ENCODE measurements at places on chromosomes 6 and 20. TPM values are rescaled to one million over a fixed set of nuclear protein-coding genes. Genes with fewer than 3 reads are reported as not detected.

Gene DUSP15
- total RNA-seq: not detected

Gene HNF4A
- total RNA-seq: not detected

Gene FAM217A
- not detected for total RNA-seq

Gene HTR1E
- total RNA-seq: not detected

Gene LPA
- total RNA-seq: not detected

Gene LZTS3
- total RNA-seq: 4.8 TPM

Gene TRIM31
- total RNA-seq: not detected

Gene GSTA3
- not detected for total RNA-seq

Gene BPIFB4
- total RNA-seq: not detected

Gene KHDC1
- total RNA-seq: 1.7 TPM

Gene HLA-DOA
- 0.07 TPM for total RNA-seq

Gene SLCO4A1
- 4.0 TPM for total RNA-seq

Gene SLC22A7
- not detected for total RNA-seq

Gene TFAP2D
- not detected for total RNA-seq

Gene C20orf144
- total RNA-seq: not detected

Gene PDE10A
- 0.05 TPM for total RNA-seq

Gene SCRT2
- not detected for total RNA-seq

Gene ZKSCAN3
- total RNA-seq: 2.2 TPM

Gene SLC4A11
- 13.0 TPM for total RNA-seq

Gene LHFPL5
- total RNA-seq: not detected

Gene SIGLEC1
- not detected for total RNA-seq

Gene SPATA2
- 3.7 TPM for total RNA-seq

Gene FKBP1A
- 138 TPM for total RNA-seq

Gene SLC26A8
- not detected for total RNA-seq

Gene DLL1
- total RNA-seq: 31.3 TPM

Gene AVP
- total RNA-seq: not detected

Gene FAM83B
- total RNA-seq: 35.7 TPM

Gene GMDS
- 24.7 TPM for total RNA-seq

Gene MICB
- 9.3 TPM for total RNA-seq

Gene MOG
- total RNA-seq: not detected

Gene UNC93A
- total RNA-seq: not detected

Gene APCDD1L
- total RNA-seq: 1.5 TPM

Gene RBBP8NL
- total RNA-seq: 4.2 TPM

Gene RAB44
- total RNA-seq: 0.07 TPM

Measured in airway epithelial cell (primary cell).